CD4-positive, alpha-beta T cell treated with Interleukin-10 for 1 hour (primary cell): ENCODE measurements at places on chromosomes 4 and X.

GRCh38 chr4:7172946-7173345 is 19.4 kb upstream of the SORCS2 start:
- no peak for DNase-seq

DNA sequence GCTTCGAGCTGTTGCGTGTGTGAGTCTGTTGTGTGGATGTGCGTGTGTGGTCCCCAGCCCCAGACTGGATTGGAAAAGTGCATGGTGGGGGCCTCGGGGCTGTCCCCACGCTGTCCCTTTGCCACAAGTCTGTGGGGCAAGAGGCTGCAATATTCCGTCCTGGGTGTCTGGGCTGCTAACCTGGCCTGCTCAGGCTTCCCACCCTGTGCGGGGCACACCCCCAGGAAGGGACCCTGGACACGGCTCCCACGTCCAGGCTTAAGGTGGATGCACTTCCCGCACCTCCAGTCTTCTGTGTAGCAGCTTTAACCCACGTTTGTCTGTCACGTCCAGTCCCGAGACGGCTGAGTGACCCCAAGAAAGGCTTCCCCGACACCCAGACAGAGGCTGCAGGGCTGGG is 8.4 kb downstream of the SLC6A8 start:
- DNase-seq, result no peak

- no peak for DNase-seq
Measured at GRCh38 chrX:40272141-40272540, 174.4 kb upstream of the BCOR start.

DNA sequence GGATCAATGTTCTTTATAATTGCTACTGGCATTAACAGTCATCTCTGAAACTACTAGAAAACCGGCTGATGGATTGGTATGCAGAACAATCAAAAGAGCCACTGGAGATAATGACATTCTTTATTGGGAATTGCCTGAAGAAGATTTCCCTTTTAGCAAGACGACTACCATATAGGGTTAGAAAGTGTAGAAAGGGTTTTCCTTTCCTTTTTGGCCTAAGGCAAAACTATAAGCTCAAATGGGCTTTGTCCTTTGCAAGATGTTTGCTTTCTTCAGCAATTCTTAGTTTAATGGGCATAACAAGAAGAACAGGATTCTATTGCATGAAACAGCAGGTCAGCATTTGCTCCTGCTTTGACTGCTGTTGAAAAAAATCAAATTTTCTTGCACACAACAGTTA is 214.2 kb upstream of the PCDH10 start:
- no peak for DNase-seq

DNA sequence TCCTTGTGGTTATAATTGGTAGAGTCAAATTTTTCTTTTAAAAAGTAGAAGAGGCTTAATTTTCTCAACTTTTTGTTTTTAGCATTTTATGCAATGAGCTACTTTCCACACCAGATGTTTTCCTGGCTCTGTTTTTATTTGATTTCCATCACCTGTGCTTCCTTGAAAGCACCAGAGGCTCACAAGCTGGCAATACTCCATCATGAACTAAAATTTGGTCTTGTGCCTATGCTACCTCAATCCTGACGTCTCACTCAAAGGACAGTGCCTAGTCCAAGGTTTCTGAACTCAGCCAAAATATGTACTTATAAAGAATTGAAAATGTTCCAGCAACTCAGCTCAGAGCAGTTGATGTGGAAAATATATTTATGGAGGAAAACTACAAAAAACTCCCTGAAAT is 914.0 kb upstream of the PRKX start:
- no peak for DNase-seq

- no peak for DNase-seq
Measured at GRCh38 chr4:153348006-153348405, 3.5 kb downstream of the MND1 start.

DNA sequence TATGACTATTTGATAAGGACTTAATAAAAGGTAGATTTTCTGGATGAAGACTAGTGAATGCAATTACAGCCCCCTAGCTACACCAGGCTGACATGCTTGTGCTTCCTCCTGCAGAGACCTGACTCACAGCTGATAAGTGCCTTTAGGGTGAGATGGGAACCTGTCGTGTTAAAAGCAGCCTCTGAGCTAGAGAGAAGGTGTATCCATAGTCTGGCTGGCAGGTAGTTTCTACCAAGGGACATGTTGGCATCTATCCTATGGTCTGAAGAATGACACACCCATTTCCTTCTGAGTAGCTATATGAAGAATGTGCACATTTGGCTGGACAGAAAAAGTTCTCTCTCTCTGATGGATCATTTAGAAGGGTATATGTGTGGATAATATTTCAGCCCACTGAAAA is 64.1 kb downstream of the PARM1 start:
- DNase-seq, result no peak

DNA sequence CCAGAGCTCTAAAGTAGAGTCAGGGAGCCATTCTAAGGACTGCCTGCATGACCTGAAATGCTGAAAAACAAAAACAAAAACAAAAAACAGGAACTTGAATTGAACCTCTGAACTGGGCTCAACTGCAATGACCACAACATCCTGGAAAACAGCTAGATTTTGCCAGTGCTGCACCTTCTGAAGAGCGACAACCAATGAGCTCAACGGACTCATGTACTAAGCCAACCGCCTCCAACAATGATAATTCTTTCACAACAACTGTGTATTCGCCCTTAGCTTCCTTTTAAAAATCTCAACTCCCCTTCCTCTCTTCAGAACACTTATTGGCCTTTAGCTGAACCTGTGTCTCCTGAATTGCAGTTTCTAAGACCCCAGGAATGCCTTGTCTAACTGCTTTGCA is 69.8 kb downstream of the HAUS3 start:
- no peak for DNase-seq
